Ascending aorta (tissue), 2 donors: ENCODE measurements at places on chromosomes 5 and 9. TPM values are rescaled to one million over a fixed set of nuclear protein-coding genes. Genes with fewer than 3 reads are reported as not detected.

GRCh38 chr5:32249668-32250067 is 63.1 kb downstream of the MTMR12 start:
- DNase-seq, result no peak

The EHMT1 gene
- 49.9 TPM for total RNA-seq

DNA sequence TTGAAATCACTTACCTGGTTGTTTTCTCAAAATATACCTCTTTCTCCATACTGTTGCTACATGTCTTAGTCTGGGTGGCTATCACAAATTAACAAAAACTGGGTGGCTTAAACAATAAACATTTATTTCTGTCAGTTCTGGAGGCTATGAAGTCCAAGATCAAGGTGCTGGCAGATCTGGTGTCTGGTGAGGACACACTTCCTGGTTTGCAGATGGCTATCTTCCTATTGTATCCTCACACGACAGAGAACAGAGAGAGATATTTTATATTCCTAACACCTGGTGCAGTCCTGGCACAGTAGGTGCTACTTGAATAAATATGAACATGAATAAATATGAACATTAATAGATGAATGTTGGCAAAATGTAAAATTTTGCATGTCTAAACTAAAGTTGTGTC is 164.3 kb upstream of the ACOT12 start:
- no peak for DNase-seq

GRCh38 chr9:73149371-73150067 is 2.1 kb upstream of the ANXA1 start:
- no peak for DNase-seq

DNA sequence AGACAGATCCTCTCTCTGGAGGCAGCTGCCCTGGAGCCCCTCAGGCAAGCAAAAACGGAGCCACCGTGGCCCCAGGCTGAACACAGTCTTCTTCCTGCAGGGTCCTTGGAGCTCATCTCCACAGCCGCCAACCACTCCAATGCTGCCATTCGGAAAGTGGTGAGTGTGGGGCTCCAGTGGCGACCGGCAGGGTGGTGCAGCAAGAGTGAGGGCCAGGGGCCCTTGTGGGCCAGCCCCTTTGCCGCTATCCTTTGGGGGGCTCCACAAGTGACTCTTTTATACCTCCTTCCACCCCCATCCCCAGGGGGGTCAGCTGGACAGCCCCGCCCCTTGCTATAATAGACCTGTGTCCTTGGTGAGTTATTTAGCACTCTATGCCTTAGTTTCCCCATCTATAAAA is 47.4 kb upstream of the SUSD3 start:
- peak; percentile 28 for DNase-seq

The TXNDC8 gene
- total RNA-seq, result not detected
